ENCODE measurements at places on chromosomes 2 and 18.
A peak's percentile ranks its signal among the peaks of the same experiment; 100 is the strongest.

DNA sequence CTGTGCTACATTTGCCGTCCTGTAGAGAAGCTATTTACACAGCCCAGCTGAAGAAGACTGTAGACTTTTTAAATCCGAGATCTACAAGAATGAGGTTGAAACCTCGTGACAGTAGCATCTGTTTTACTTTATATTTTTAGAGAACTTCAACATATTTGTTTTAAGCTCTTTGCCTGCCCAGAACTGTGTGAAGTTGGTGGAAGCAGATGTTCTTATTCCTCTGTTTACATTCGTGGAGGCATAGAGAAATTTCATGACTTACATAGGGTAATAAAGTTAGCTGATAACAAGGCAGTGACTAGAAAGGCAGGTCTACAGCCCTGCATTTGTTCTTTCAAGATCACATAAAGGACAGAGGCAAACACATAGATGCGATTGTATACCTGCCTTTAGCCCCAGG is 47.0 kb upstream of the MAP3K20 start:
- no peak for DNase-seq

GRCh38 chr2:71603311-71603811 is 150.0 kb downstream of the DYSF start:
- no peak for DNase-seq

GRCh38 chr2:175126661-175127060 is 41.3 kb downstream of the ATF2 start:
- DNase-seq, result no peak

DNA sequence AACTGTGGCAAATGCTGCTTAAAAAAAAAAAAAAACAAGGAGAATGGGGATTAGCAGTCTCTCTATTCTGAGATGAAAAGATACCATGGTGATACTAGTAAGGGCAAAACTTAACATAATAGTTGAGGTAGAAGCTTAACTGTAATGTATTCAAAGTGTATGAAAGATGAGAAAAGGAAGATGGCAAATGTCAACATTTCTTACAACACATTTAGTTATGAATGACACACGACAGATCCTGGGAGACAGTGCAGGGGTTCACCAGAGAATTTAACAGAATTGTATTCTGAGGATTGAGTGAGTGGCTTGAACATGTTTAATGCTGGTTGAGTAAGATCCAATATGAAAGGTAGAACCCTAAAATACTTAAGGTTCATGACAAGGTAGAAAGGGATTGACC is 52.7 kb downstream of the CUL3 start:
- DNase-seq, result no peak

GRCh38 chr2:30371028-30371689 is 75.9 kb upstream of the LCLAT1 start:
- no peak for DNase-seq

GRCh38 chr2:74876081-74876886 is 42.4 kb downstream of the HK2 start:
- peak; percentile 14 for DNase-seq

GRCh38 chr2:111904726-111905474 is 6.5 kb downstream of the MERTK start:
- no peak for DNase-seq

DNA sequence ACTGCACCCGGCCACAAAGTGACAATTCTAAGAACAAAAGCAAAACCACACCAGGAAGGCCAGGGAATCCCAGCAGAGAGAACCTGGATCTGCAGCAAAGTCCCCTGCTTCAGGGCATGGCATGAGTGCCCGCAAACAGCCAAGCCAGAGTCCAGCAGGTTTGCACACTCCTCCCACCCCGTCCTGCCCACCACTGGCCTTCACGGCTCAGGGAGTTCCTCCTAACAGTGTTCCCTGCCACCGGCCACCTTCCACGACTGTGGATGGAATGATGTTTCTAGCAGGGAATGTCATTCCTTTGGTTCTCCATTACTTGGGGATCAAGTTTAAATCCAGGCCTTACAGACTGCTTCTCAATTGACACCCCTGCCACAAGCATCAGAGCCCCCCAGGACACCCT is 42.0 kb upstream of the B3GNT7 start:
- DNase-seq, result no peak

- no peak for DNase-seq
Observed at GRCh38 chr2:33168425-33168824, 221.7 kb downstream of the LTBP1 start.

- DNase-seq, result no peak
Observed at GRCh38 chr2:196372811-196373664, 201.7 kb upstream of the STK17B start.

DNA sequence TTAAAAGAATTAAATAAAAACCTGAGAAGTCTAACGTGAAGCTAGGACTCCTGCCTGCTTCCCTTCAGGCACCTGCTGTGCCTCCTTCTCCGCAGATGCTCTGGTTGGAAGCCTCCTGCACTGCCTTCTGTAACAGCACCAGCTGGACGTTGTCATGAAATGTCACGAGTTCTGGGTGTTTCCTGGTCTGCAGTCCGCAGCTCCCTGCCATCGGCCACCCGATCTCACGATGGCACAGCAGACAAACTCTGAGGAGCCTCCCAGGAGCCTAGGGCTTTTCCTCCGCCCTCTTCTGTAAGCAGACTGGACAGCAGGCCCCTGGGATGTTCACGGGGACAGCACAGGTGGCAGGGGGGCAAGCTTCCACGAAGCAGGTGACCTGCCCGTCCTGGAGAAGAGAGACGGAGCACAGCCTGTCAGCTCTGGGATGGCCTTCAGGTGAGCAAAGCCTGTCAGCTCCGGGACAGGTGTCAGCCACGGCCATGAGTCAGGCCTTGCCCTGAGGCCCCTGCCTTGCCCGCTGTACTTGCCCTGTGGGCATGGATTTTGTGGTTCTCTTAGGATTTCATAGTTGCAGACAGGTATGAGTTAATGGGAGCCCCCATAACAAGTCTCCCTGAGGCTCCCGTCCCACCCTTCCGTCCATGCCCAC is 110.3 kb downstream of the PXDN start:
- DNase-seq, result no peak

DNA sequence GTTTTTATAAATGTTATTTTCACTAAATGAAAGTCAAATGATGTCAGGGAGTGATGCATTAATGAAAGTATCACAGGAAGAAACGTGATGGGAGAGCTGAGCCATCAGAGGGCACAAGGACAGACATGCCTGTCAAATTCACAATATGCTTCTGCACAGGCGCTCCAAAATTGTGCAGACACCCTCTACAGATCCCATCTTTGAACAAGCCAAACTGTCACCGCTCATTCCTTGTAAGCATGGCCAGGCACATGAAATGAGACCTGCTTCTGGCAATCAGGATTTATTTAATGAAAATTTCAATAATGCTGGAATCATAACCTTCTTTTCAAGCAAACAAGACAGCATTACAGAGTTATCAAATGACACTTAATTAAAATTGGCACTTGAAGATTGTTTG is 20.4 kb upstream of the FSHR start:
- no peak for DNase-seq

GRCh38 chr2:23555944-23556343 is 171.0 kb downstream of the KLHL29 start:
- no peak for DNase-seq

DNA sequence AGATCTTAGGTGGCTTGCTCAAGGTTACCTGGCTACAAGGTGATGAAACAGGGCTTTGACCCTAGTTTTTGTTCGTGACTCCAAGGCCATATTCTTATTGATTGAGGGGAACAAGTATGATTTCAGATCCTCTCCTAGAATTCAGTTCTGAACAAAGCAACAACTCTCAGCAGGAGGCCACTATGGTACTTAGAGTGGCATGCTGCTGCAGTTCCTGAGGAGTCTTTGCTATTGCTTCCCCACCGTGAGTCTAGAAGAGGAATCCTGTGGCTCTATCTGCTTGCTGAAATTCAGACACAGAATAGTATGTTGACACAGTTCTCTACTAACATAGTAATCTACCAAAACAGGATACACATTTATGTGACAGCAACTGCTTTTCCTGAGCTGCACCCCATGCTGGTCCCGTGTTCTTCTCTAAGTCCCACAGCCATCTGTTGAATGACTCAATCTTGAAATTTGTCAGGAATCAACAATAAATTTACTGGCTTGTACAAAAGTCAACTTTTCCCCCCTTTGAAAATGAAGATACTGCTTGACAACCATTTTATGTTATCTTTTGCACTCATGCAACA is 4.1 kb downstream of the TGFBRAP1 start:
- DNase-seq, result no peak

DNA sequence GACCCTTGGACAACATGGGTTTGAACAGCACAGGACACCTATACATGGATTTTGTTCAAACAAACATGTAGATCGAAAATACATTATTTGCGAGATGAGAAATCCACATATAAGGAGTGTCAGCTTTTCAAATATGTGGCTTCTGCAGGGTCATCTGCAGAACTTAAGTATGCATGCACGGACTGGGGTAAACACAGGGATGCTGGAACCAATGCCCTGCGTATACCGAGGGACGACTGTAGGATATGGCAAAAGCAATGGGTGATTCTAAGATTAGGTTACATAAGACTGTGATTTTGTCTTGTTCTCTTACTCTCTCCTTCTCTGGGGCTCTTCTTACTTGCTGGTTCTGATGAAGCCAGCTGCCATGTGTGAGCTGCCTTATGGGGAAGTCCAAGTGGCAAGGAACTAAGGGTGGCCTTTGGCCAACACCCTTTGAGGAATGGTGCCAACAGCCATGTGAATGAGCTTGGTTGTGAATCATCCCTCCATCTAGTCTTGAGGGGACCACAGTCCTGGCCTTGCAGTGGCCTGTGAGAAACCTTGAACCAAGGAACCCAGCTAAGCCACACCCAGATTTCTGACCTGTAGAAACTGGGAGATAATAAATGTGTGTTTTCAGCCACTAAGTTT is 66.5 kb downstream of the EVA1A start:
- DNase-seq, result no peak

GRCh38 chr2:218262631-218263586 is 2.1 kb downstream of the GPBAR1 start:
- no peak for DNase-seq

DNA sequence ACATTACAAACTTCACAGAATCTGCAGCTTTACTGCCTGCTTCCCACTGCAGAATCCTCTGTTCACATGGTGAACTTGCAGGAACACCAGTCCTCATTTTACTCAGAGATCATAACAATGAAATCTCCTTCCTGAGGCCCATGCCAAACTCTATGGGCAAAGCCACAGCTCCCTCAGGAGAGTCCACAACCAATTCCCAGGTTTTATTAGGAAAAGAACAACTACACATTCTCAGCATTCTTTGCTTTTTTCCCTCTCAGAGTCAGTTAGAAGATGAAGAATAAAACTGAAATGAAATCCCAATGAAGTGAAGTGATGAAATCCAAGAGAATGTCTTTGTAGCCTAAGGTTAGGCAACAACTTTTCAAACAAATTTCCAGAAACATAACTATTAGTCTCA is 233.7 kb downstream of the DSEL start:
- no peak for DNase-seq

DNA sequence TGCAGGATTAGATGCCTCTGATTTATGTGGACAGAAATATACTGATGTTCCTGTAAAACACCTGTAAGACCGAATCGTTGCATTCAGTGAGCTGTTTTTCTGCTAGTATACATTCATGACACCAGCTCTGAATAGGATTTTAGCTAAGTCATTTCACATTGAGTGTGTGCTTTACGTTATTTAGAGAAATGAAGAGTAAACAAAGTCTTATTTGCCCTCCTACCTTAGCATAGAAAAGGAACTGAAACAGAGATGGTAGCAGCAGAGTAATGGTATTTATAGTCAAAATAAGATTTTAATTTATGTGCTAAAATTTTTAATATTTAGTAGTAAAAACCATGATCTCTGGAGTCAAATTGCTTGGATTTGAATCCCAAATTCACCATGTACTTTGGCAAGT is 168.0 kb downstream of the CERS6 start:
- no peak for DNase-seq

DNA sequence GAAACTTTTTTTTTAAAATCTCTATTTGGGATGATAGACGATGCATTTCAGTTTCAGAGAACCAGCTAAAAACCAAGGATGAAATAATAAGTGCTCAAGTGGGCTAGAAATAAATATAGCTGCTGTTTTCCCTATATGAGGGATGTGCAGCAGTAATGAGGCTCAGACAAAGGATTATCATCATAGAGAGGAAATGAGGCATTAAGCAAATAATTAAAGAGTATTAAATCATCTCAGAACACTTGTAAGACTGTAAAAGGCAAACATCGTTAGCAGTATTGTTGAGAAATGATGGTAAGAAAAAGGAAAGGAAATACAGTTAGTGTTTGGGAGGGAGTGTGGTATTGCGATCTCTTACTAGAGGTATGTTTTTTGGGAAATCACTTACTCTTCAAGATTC is 233.5 kb downstream of the TGIF1 start:
- no peak for DNase-seq

DNA sequence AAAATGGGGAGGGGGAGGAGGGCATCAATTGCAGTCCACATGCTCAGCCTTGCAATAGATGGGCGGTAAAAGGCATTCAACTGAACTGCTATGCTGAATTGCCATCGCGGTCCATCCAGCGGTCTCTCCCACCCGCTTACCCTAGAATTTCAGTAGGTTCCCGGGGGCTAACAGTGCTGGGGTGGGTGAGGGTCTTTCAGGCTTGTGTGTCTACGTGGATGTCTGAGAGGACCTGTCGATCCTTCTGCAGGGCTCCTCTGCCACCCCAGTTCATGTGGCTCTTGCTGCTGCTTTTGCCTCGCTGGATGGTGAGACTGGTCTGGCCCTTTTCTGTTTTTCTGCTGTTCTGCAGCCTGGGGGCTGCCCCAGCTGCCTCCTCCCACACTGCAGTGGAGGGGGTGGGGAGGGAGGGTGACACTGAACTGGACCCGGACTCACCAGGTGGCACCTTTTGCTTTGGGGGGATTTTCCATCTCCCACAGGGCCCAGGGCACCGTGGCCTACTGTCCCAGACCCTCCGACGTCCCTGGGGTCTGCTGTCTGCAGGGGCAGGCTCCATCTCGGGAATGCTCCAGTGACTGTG is 14.1 kb downstream of the ACKR3 start:
- no peak for DNase-seq

DNA sequence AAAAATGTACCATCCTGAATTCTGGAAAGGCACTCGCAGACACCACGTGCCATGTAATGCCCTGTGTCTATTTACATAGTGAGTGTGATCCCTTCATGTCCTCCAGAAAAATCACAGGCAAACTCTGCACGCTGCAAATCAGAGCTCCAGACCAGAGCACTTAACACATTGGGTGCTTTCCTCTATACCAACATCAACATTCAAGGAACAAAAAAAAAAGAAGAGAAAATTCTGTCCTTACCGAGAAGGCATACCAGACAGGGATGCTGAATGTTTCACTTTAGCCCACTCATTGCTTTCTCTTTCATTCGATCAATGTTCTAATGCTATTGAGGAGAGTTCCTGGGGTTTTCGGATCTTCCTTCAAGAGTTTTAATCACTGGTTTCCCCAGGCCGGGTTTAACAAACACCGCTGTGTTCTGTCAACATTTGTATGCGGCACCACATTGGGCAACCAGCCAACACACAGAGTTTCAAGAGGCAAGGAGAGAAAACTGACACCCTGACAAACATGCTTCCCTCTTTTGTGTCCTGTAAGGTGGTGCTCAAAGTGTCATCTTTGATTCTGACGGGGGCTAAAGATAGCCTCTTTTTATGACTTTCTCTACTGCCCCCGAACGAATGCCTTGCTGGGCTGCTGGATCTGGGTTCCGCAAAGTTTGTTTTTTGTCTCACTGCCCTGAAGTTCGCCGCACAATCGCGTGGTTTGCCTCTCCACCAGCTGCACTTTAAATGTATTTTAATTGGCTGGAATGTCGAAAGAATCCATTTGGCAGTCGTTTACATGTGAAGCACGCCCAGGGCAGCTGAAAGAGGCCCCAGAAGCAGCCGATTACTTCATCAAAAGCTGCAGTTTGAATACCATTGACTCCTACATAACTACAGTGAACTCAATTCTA is 106.4 kb upstream of the NCKAP5 start:
- peak; percentile 55 for DNase-seq

- DNase-seq, result no peak
Observed at GRCh38 chr2:235506997-235507615, 13.3 kb downstream of the AGAP1 start.

Measured in NCI-H526 treated with DMSO at 0.1 percent for 48 hours (cell line).